Activated CD4-positive, alpha-beta T cell treated with anti-CD3 and anti-CD28 coated beads, Interleukin-10, Interleukin-2, amounts not matched to agents 100 ng/mL and 50 ng/mL, durations not matched to agents 16 hours and 8 hours (primary cell): ENCODE measurements at places on chromosomes 11 and 22.

- no peak for DNase-seq
Measured at GRCh38 chr22:21666786-21667185, 974 bp downstream of the PPIL2 start.

GRCh38 chr22:37514526-37515051 is 4.6 kb downstream of the CARD10 start:
- DNase-seq: no peak

DNA sequence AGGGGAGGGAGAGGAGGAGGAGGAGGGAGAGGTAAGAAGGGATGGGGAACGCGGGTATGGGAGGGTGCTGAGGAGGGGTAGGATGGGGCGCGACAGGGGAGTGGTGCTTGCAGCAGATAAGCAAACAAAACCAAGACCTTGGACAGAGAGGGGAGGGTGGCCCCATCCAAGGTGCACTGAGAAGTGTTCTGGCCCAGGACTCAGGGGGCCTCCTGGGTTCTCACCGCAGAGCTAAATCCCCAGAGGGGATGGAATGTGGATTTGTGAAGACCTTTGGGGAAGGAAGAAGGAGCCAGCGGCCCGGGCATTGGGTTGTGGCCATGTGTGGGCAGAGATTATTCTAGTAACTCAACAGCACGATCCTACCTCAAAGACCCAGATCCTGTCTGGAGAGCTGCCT is 90.9 kb upstream of the LINC01488 start:
- DNase-seq: no peak

GRCh38 chr11:17924713-17925112 is 88.1 kb downstream of the SERGEF start:
- DNase-seq: no peak

DNA sequence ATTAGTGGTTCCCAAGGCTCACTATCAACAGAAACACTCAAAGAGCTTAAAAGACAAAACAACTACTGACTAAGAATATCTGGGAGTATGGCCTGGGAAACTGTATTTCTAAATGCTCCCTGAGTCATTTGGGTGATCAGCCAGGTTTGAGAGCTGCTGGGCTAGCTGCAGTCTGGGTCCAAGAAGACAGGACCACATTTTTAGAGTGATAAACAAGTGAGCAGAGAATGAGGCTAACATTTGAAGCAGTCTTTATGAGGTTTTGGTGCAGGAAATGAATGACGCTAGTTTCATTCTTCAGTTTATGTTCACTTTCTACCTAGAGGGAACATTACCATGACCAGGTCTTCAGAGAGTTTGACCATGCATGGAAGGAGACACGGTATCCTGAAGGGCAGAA is 97.7 kb downstream of the TEAD1 start:
- DNase-seq: peak; percentile 6

- no peak for DNase-seq
Measured at GRCh38 chr11:75576017-75576416, 14.0 kb downstream of the SERPINH1 start.

- no peak for DNase-seq
Measured at GRCh38 chr11:119612814-119613213, 116.2 kb downstream of the NECTIN1 start.

GRCh38 chr22:20206709-20207215 is 55.9 kb upstream of the CCDC188 start:
- DNase-seq: peak; percentile 29

DNA sequence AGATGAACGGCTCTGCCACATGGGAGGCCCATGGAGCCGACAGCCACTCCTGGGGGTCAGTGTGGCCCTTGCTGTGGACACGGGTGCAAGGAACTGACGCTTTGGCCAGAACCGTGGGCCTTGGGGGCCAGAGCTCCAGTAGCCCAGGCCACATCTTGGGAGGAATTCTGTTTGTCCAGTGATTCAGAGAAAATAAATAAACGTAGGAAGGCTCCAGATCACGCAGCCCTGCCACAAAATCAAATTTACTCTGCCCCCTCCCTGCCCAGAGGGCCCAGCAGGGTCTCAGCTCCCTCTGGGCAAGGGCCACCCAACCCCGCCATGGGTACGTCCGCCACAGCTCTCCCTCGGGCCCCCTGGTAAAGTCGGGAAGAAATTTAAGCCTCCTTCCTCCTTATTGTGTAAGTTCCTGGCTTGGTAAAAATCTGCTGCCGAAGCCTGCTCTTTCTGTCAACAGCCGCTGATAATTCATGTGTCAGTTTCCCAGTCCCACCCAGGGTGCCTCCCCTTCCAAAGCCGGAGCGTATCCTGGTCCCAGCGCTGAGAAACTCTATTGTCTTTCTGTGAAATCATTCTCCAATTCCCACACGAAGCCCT is 6.9 kb upstream of the MUC5AC start:
- no peak for DNase-seq

GRCh38 chr11:114482114-114482513 is 42.8 kb downstream of the REXO2 start:
- DNase-seq: no peak
